ENCODE measurements at places on chromosomes 3 and 15.

DNA sequence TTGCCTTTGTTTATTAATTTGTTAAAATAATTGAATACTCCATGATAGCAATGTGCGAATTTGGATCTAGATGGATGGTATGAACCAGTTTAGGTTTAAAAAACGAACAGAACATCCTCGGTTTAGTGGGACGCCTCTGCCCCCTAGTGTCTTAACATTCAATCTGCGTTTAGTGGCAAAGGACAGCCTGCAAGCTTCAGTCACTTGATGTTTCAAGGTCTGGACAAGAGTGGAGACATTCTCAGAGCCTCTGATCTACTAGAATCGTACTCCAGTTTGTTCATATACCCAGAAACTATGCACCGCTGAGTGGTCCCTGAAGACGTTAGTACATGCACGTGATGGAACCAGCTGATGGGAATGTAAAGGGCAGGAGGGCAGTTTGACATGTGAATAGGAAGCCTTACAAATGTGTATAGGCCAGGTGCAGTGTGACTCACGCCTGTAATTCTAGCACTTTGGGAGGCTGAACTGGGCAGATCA lies 17.8 kb upstream of the ATP13A4 start:
- no peak for DNase-seq

- DNase-seq = no peak
These were observed 34.6 kb downstream of the CRABP1 start for GRCh38 chr15:78374436-78375393.

DNA sequence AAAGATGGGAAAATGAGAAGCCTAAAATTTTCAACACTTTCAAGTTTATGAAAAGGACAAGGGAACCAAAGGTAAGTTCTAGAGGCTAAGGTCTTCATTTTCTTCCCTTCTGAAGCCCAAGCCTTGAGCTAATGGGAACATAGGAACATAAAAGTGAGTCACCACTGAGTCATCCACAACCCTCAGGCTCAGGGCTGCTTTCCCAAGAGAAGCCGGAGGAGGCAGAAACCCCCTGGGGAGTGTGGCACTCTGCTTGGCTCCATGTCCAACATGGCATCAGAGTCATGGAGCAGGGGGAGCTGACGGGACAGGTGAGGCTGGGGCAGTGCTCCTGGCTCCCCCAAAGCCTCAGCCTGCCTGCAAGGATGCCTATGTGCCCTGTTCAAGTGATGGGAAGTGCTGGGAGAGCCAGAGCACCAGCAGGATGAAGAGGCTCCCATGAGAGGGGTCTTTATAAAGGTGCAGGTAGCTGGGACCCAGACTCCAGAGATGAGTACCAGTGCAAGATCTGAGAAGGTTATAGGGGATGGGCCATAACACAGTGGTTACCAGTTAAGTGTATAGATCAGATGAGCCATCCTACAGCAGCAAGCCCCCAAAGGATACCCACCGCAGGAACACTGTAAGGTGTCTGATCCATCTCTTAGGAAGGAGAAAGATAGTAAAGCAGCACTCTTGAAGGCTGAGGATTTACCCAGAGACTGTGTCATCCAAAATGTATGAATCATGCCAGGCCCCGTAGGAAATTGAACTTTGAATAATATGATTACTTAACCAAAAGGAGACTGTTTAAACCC lies 31.8 kb upstream of the RYR3 start:
- no peak for DNase-seq

GRCh38 chr3:78285032-78285728 lies 1245.3 kb downstream of the ROBO2 start:
- DNase-seq = no peak

- DNase-seq = no peak
These were observed 274.8 kb upstream of the CNTN4 start for GRCh38 chr3:1823867-1824266.

- DNase-seq = no peak
These were observed 55.3 kb downstream of the ISL2 start for GRCh38 chr15:76391847-76392246.

GRCh38 chr15:57393061-57393460 lies 16.8 kb downstream of the CGNL1 start:
- no peak for DNase-seq

DNA sequence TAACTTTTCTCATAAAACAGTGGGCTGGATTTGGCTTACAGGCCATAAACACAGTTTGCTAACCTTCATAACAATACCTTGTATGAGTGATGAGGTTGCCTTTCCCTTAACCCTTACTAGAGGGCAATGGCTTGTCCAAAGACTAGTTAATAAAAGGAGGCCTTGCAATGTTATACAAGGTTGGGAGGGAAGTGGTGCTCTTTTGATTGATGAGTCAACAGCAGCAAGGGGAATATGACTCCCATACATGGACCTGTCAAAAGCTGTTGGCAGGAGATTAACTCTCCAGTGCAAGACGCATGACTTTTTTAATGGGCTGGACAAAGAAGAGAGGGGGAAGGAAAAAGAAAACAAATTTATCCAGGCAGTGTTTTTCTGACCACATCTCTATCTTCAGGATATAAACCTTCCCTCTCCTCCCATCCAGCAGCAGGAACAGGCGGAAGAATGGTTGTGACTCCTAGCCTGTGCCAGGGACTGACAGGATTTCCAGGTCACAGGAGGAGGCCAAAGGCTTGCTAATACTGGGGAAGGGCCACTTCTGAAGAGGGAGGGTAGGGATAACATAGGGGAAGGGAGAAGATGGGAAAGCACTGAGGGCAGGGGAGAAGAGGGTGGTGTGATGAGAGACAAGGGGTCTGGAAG lies 35.2 kb upstream of the ARL14 start:
- DNase-seq = no peak

GRCh38 chr15:99708563-99708962 lies 24.7 kb downstream of the LYSMD4 start:
- DNase-seq = no peak

DNA sequence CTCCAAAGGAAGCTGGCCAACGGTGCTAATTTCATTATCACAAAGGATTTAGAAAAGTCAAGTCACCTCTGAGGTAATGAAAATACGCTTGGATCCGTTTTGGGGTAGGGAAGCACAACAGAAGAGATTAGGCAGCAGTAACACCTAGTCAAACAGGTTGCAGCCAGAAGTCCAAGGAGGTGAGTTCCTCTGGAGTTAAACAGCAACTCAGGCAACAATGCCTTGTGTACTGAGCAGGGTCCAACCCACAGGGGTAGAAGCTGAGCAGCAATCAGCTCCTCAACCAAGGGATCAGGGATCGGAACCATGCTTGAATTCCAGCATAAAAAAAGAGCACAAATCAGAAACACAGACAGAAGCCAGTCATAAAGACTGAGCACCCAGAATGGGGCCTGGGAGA lies 88.1 kb upstream of the SPRED1 start:
- DNase-seq = no peak

DNA sequence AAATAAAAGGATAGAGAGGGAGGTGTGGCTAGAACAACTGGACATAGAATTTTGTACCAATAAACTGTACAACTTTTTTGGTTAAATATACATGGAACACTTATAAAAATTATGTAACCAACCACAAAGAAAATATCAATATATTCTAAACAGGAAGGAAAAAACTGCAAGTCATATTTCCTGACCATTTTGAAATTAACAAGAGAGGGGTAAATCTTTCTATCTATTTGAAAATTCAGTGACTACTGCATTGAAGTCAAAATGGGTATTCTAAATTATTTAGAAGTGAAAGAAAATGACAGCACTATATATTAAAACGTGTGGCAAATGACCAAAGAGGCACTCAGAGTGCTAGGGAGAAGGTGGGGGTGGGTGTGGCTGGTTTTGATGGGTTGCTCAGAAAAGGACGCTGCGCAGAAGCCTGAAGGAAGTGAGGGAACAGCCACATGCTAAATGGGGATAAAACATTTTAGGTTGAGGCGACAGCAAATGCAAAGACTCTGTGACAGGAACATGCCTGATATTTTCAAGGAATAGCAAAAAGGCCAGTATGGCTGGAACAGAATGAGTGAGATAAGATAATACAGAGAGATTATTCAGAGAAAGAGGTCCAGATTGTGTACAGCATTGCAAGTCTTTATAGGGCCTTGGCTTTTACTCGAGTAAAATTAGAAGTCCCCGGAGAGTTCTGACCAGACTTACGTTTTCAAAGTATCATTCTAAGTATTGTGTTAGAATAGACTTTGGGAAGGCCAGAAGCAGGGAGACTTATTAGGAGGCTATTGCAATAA lies 41.1 kb downstream of the ERICH6 start:
- DNase-seq = no peak

DNA sequence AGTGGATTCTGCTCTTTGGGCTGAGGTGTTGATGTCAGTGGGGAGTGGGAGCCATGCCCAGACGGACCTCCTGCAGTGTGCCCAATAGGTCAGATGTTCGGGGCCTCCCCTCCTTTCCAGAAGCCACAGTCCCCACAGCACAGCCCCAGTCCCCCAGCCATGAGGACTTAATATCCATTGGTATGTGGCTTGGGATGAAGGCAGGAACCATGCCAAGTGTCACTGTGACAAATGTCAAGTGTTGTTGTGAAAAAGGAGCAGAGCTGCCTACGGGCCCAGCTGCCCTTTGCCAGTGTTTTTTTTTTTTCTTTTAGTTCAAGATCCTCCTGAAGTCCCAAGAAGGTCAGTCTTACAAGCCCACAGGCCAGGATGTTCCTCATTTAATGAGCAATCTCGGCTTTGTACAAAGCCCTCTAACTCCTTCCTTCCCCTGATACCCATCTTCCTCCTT lies 12.2 kb downstream of the SEMA3G start:
- no peak for DNase-seq

GRCh38 chr15:85672332-85673084 lies 122.2 kb downstream of the KLHL25 start:
- no peak for DNase-seq

- DNase-seq = no peak
These were observed 34.4 kb upstream of the TLE3 start for GRCh38 chr15:70132139-70132538.

- no peak for DNase-seq
These were observed 567.3 kb upstream of the LMCD1 start for GRCh38 chr3:7934362-7934761.

GRCh38 chr15:93124126-93124525 lies 35.1 kb upstream of the RGMA start:
- DNase-seq = no peak

DNA sequence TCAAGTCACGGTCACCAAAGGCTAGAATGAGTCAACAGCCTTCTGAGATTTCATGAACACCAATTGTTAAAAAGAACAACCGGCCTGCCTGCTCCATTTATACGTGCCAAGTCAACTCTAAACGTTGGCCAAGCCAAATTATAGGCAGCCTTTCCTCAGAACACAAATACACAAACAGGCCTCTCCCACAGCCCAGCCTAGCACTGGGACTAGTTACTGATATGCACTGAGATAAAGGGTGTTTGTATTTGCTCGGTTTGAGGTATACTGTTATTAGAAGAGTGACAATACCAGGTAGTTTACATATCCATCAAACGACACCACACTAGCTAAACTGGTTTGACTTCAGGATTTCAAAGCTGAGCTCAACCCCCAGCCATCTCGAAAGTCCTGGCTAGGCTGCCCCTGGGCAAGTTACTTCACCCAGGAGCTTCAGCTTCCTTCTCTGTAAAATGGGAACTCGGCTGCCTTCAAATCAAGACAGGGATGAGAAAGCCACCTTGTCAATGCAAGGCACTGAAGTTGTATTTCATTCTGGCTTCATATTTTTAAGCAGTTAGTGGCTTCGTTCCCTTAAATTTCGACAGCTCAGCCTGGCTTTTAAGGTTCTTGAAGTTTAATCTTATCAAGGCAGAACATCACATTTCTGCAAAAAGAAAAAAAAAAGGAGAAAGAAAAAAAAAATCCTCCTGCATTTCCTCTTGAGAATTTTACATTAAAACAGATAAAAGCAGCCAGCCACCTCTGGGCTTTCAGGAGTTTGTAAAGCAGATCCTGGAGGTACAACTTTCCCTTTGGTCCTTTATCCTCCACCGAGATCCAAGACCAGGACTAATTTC lies 4.0 kb downstream of the TLE3 start:
- no peak for DNase-seq

DNA sequence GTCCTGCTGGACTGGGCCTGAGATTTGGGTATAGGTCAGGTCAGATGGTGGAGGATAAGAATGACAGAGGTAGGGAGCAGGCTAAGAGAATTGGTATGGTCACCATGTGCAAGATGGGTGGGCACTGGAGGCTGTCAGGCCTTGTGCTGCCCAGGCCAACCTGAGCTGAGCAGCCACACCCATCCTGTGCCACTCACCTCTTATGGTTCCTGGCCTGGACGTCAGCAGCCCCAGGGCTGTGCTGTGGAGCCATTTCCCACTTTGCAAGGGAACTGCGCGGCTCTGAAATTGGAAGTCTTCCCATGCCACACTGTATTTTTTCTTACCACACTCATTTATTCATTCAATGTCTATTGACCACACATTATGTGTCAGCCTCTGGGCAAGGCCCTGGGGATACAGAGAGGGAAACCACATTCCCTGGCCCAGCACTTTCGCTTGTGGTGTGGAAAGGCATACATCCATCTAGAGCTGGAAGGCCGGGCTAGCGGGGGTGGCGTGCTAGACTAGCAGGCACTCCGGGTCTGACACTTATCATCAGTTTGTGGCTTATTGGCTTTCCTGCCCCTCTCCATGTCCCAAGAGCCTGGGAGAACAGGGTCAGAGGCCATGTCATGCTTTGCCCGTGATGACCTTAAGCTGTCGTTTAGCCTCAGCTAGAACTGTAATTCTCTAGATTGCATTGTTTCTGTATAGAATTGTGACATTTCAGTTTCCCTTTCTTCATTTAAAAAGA lies 51.1 kb upstream of the POLG start:
- DNase-seq = no peak

- DNase-seq = no peak
These were observed 14.2 kb downstream of the GPR15 start for GRCh38 chr3:98545940-98546339.

GRCh38 chr3:45182915-45183871 lies 37.0 kb upstream of the CDCP1 start:
- DNase-seq = no peak

DNA sequence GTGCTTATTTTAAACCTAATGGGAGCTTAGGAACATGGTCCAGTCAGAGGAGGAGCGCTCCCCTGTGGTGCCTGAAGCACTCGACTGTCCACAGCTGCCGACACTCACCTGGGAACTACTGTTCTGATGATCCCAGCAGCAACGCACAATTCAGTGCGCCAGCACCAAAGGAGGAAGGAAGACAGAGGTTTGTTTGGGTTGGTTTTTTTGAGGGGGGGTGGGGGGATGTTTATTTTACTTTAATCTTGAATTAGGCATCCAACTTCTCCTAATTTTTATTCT lies 48.8 kb upstream of the VGLL4 start:
- DNase-seq = no peak

- DNase-seq = no peak
These were observed 13.8 kb upstream of the MUSTN1 start for GRCh38 chr3:52848617-52849016.

- DNase-seq = no peak
These were observed 47.5 kb upstream of the MUC4 start for GRCh38 chr3:195859061-195859845.

- DNase-seq = no peak
These were observed 61.1 kb downstream of the CPNE4 start for GRCh38 chr3:131973731-131974130.

GRCh38 chr15:74656935-74657535 lies 38.8 kb downstream of the EDC3 start:
- no peak for DNase-seq

- DNase-seq = no peak
These were observed 43.5 kb downstream of the CHD2 start for GRCh38 chr15:92943581-92943980.

All from esophagus squamous epithelium (tissue), 5 donors.